ENCODE measurements at places on chromosomes 7 and 10. TPM values are rescaled to one million over a fixed set of nuclear protein-coding genes. Genes with fewer than 3 reads are reported as not detected.

POLR2J2 gene
- total RNA-seq: 1.7 TPM

MACC1 gene
- total RNA-seq: 1.1 TPM

NEUROG3 gene
- total RNA-seq: not detected

GIMAP8 gene
- total RNA-seq: 0.28 TPM

OR2A5 gene
- not detected for total RNA-seq

NPTX2 gene
- 5.4 TPM for total RNA-seq

ENTPD1 gene
- 0.58 TPM for total RNA-seq

SFRP4 gene
- total RNA-seq: 12.3 TPM

CDC14C gene
- total RNA-seq: not detected

UCN3 gene
- not detected for total RNA-seq

STRA8 gene
- not detected for total RNA-seq

PROSER2 gene
- total RNA-seq: 1.7 TPM

CLRN3 gene
- total RNA-seq: not detected

CDK5 gene
- 18.9 TPM for total RNA-seq

MYOZ1 gene
- total RNA-seq: 0.19 TPM

ANXA8 gene
- total RNA-seq: 0.19 TPM

JAKMIP3 gene
- under 0.01 TPM for total RNA-seq

SLC13A1 gene
- total RNA-seq: not detected

NRCAM gene
- total RNA-seq: 2.3 TPM
